ENCODE measurements at places on chromosomes 7 and 10.

DNA sequence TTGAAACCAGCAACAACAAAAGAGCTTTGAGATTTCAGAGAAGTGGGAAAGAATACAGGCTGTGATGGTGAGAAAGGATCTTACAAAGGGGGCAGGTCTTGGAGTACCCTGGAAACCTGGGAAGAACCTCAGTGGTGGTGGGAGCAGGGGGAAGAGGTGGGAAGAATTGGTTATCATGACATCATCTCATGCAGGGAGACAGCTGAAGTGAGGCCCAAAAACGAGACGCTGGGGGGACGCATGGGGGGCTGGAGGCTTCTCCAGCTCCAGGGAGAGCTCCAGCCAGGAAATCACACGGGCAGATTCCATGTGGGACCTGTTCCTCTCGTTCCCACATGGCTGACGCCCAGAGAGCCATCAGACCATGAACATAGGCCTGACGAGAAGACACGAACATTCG lies 177.3 kb upstream of the RNF32 start:
- DNase-seq = no peak

DNA sequence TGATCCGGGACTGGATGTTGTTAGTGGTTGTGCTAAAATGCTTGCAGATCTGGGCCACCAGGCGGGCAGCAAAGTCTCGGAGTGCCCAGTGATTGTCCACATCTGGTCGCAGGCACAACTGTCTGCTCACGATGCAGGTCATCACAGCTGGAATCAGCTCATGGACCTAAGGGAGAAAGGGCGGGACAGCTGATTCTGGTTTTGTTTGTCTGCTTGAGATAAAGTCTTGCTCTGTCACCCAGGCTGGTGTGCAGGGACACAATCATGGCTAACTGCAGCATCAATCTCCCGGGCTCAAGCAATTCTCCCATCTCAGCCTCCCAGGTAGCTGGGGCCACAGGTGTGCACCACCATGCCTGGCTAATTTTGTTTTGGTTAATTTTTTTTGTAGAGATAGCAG lies 8.0 kb downstream of the TAF6 start:
- no peak for DNase-seq

GRCh38 chr7:92837000-92837749 lies 802 bp upstream of the CDK6 start:
- DNase-seq = no peak

GRCh38 chr7:96052860-96053470 lies 268.9 kb downstream of the SLC25A13 start:
- no peak for DNase-seq

GRCh38 chr7:19373334-19373733 lies 228.1 kb upstream of the FERD3L start:
- DNase-seq = no peak

GRCh38 chr10:48309711-48310226 lies 3.3 kb downstream of the MAPK8 start:
- peak; percentile 39 for DNase-seq

DNA sequence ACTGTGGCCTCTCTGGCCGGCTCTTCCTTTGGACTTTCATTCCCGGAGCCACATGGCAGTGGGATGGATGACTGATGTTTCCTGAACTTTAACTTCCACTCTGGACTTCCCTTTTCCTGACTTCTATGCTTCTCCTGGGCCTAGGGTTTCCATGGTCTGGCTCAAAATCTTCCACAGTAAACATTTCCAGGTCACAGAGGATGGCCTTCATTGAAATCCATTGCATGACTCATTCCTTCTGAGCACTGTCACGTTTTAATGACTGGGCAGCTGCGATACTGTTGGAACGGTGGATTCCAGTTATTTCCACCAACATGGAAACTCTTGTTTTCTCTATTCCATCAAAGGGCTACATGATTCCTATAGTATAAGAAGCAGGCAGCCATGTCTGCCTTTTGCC lies 24.4 kb upstream of the ZNF273 start:
- no peak for DNase-seq

GRCh38 chr7:12062062-12062461 lies 149.0 kb upstream of the TMEM106B start:
- DNase-seq = no peak

- no peak for DNase-seq
Measured at GRCh38 chr10:110426294-110427181, 71.2 kb upstream of the DUSP5 start.

DNA sequence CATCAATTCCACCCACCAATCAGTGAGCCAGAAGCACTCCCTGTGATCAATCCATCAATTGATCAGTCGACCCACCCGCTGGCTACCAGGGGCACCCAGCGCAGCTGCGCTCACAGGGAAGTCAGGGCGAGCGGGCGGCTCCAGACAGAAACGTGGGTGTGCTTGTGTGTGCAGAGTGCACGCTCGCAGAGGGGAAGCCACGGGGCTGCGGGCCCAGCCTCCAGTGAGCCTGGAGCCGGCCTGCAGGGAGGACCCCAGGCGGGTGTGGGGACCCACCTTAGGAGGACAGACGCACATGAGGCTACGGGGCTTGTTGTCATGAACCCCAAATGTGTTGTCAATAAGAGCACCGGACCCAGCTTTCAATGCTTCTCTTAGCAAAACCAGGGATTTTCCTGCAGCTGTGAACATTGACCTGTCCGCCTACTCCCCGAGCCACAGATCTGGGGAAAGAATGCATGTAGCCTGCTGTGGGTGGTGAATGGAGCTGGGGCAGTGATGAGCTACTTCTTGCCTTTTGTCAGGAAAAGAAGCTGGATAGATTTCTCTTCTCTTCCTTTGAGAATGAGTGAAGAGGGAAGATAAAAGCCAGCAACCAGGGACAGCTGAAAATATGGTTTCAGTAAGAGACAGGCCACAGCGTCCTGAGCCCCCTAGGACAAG lies 497.8 kb downstream of the DNAJB6 start:
- DNase-seq = no peak

GRCh38 chr10:33955676-33956075 lies 621.2 kb upstream of the NRP1 start:
- DNase-seq = no peak

GRCh38 chr7:101405474-101406067 lies 42.9 kb downstream of the COL26A1 start:
- DNase-seq = no peak

DNA sequence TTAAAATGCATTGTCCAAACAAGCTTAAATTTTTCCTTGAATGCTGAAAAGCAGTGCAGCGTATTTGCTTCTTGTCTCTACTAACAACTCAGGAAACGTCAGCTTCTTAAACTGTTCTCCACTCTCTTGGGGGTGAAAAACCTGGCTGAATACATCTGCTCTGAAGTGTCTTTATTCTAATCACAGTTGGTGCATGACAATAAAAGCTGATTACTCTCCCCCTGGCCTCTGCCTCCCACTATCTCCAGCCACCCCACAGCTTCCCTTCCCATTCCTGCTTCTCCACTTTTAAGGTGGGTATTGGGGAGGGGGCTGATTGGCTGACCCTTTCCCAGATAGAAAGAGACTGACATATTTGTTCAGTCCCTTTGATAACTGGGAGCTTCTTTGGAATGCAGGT lies 456.0 kb downstream of the SORCS1 start:
- DNase-seq = no peak

DNA sequence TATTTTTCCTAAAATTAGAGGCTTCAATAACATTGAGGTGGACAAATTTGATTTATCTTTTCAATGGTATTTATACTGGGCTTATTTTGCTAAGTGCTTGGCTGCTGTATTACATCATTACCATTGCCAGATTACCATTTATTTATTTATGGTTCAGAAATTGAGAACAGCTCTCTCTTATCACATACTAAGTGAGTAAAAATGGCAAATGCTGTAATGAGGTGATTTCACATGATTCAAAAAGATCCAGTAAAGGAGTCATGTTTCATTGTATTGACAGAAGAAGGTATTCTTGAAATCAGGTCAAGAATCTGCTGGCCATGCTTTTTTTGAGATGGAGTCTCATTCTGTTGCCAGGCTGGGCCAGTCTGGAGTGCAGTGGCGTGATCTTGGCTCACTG lies 322.6 kb downstream of the KIF20B start:
- DNase-seq = no peak

- no peak for DNase-seq
Measured at GRCh38 chr7:86929293-86930109, 130.0 kb downstream of the ELAPOR2 start.

Measured in HS-27A (cell line).